ENCODE measurements at places on chromosomes 7 and 10.

DNA sequence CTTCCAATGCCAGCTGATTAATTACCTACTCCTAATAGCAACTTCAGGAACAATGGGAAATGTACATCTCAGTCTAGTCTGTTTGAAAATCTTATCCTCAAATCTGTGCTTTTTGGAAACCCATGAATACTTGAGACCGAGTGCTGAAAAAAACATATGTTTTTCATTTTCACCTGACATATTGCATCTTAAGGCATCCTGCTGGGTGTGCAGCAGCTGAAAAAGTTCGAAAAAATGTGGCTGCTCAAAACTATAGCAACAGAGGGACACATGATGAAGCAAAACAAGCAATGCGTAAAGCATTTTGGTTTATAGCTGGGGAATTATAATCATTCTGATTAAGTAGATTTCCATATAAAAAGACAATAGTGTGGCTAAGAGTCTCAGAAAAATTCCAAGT lies 218.0 kb downstream of the CREB5 start:
- no peak for DNase-seq

GRCh38 chr7:2939193-2939885 lies 95.2 kb upstream of the GNA12 start:
- no peak for DNase-seq

GRCh38 chr10:29131952-29132547 lies 156.8 kb upstream of the LYZL1 start:
- DNase-seq: no peak

- no peak for DNase-seq
Observed at GRCh38 chr7:104850374-104850773, 163.6 kb upstream of the KMT2E start.

- DNase-seq: no peak
Observed at GRCh38 chr7:112414855-112415490, 35.3 kb upstream of the IFRD1 start.

DNA sequence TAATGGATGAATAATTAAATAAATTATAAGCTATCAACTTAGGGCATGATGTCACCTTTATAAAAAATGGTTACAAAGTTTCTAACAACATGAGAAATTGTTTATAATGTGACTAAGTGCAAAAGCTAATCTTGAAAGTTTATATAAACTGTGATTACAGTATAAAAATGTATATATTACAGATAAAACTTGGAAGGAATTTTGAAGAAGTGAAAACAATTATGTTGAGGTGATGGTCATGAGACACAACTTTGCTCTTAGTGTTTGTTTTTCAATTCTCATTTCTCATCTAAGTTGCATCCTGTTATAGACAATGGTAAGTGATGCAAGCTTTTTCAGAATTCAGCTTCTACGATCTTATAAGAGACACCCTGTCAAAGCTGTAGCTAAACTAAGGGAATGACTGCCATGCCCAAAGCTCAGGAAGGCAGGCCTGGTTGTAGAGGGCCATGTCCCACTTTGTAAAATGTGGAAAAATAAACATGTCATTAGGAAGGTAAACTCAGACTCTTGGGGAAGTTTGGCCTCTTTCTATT lies 23.9 kb downstream of the MACC1 start:
- no peak for DNase-seq

DNA sequence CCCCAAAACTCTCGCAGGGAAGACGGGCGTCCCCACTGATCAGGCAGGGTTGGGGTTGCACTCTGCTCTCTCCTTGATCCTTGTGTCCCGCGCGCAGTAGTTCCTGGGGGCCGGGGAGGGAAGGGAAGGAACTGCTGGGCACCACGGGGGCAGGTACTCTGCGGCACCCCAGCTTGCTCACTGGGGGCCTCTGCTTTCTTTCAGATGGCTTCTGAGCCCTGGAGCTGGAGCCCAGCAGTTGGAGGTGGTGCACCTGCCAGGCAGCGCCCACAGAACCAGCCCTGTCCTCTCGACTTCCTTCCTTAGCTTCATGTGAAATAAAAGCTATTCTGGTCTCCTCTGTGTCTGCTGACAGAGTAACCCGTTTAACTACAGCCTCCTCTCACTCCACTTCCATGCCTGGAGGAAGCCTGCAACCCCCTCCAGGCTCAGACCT lies 12.2 kb downstream of the PLAC9 start:
- DNase-seq: peak; percentile 24

- no peak for DNase-seq
Observed at GRCh38 chr10:96612055-96612830, 25.4 kb upstream of the TM9SF3 start.

- DNase-seq: no peak
Observed at GRCh38 chr10:10892290-10892875, 125.3 kb upstream of the CELF2 start.

- no peak for DNase-seq
Observed at GRCh38 chr7:30475580-30475979, 3.0 kb downstream of the NOD1 start.

DNA sequence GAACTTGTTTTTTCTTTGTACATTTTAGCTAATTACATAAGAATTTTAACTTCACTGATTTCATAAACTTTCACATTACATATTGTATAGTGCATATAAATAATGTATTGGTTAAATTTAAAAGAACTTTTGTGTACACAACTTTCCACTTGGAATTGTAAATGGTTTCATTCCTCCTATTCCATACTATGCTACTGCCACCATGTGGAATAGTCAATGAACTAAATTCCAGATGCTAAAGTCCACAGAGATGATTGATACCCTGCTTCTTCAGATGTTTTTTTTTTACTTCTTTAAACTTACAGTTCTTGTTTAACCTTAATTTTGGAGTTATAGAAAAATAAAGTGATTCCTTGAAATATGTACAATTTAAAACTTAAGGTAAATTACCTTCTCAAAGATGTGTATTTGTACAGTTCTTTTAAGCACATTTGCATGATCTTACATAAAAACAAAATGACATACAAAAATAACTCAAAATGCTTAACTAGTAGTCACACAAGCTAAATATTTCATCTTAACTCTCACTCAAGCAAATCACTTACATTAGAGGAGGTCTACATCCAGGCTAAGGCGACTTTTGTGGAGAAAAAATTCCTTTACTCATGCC lies 247.6 kb upstream of the HGF start:
- DNase-seq: no peak

DNA sequence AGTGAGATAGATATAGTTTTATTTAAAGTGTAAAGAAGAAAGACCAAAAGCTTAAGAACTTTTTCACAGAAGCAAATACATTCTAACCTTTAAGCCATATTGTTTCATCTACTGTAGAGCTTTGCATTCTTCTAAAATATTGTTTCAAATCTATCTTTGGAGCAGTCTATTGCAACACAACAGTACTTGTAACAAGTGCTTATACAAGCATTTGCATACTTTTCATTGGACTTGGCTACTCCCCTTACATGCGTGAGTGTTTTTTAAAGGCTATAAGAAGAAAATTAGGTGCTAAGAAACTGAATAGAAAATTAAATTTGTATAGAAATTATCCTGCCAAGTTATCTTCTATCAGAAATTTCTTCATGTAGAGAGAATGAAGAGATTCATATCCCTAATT lies 45.3 kb downstream of the SEMA3E start:
- DNase-seq: no peak

- DNase-seq: no peak
Observed at GRCh38 chr10:43376046-43376635, 4.7 kb downstream of the FXYD4 start.

- DNase-seq: no peak
Observed at GRCh38 chr10:2043379-2043778, 306.1 kb upstream of the ADARB2 start.

DNA sequence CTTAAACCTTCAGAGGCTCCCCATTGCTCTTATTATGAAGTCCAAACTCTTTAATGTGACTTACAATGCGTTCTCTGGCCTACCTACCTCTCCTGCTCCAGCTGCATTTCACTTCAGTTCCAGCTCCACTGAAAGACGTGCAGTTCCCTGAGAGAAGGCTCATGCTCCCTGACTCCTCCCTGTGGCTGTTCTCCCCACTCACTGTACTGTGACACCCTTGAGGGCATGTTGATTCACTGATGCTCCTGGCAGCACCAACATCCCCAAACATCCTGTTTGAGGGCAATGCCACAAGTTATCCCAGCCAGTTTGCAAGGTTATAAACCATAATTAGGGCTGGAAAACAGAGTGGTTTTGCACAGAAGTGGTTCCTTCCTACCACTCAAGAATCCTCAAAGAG lies 111.2 kb downstream of the LSM5 start:
- no peak for DNase-seq

DNA sequence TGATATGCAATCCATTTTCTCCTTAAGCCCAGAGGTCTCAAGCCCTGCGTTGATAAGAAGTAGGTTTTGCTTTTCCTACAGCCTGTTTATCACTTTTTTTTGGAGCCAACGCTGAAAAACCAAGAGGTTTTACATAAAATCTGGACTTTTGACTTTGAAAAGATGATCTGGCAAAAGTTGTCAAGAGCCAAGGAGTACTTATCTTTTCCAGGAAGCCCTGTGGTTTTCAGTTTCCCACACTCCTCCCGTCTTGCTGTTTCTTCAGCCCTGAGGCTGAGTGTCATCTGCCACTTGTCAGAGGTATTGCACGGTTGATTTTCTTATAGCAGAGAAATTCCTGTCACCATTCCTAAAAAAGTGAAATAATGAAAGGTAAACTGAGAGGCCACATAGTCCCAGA lies 108.7 kb downstream of the TYW1 start:
- DNase-seq: no peak

GRCh38 chr10:106436123-106436715 lies 728.3 kb downstream of the SORCS1 start:
- no peak for DNase-seq

DNA sequence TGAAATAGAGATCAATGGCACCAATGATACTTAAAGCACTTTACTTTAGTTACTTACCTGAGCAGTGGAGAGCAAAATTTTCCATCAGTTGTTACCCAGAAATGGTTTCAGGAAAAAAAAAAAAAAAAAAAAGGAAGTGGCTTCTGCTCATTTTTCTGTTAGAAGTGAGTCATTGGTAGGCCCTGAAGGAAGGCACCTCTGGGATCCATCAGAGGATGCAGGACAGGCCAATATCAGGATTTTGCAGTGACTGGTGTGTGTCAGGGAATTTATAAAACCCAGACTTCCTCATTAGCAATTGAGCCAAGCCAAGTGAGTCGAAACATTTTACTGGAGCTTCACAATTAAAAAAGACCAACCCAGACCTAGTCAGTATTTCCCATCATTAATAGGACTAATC lies 2.3 kb upstream of the SMIM30 start:
- DNase-seq: no peak

GRCh38 chr7:141291541-141291940 lies 217.7 kb downstream of the TMEM178B start:
- DNase-seq: no peak

GRCh38 chr7:128948312-128948973 lies 10.7 kb downstream of the IRF5 start:
- no peak for DNase-seq

DNA sequence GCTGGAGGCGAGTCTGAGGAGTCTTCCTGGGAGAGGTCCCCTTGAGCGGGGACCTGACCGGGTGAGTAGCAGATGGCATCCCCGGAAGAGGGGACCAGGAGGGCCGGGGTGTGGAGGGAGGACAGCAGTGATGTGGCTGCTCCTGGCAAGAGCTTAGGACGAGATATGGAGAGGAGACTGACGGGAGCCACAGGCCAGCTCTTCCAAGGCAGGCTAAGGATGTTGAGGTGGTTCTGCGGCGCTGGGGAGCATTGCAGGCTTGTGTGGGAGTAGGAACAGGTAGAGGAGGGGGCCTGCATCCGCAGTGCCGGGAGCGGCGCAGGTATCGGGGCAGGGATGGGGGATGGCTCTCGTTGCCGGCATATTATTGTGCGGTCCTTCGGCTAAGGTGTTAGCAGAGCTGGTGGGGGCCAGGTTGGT lies 76.7 kb upstream of the ANLN start:
- DNase-seq: no peak

DNA sequence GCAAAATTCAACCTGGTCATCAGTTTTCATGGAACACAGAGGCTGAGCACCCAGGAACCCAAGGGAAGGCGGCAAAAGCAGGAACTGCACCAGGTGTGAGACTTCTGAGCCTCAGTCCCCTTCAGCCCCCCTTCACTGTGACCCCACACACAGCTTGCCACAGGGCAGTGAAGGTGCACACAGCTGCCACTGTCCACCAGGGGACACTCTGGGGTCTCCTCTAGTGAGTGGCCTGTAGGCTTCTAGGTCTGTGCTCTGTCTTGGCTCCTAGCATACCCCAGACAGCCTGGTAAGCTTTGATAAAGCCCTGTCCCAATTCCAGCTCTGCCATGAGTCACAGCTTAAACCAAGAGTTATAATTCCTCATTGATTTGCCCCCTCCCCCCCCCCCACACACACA lies 12.1 kb downstream of the KCNH2 start:
- no peak for DNase-seq

DNA sequence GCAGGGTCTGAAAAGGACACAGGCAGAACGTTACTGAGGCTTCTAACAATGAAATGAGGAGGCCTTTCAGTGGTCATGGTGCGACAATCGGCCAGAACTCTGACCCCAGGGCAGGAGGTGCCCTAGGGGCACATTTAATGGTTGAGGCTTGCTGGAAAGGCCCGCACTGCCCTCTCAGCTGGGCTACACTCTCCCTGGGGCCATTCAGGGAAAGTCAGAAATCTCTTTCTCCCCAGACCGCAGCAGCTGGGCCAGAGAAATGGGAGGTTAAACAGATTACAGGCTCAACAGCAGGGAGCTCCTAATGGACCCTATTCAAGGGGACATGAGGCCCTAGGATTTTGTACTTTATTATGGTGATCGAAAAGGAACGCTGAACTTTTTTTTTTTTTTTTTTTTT lies 85.6 kb upstream of the FGFR2 start:
- no peak for DNase-seq

GRCh38 chr10:114367351-114368056 lies 36.8 kb downstream of the AFAP1L2 start:
- DNase-seq: no peak

GRCh38 chr10:36075196-36075595 lies 433.1 kb upstream of the FZD8 start:
- DNase-seq: no peak

GRCh38 chr7:158133515-158134271 lies 453.9 kb downstream of the PTPRN2 start:
- DNase-seq: no peak

- no peak for DNase-seq
Observed at GRCh38 chr10:29767968-29768367, 133.2 kb upstream of the SVIL start.

- no peak for DNase-seq
Observed at GRCh38 chr10:48463318-48464003, 141.4 kb downstream of the ARHGAP22 start.

GRCh38 chr10:97766106-97766810 lies 5.5 kb downstream of the SFRP5 start:
- no peak for DNase-seq

GRCh38 chr10:3452173-3452626 lies 279.6 kb upstream of the PITRM1 start:
- DNase-seq: no peak

- no peak for DNase-seq
Observed at GRCh38 chr7:102843850-102844249, 69.0 kb upstream of the LRRC17 start.

DNA sequence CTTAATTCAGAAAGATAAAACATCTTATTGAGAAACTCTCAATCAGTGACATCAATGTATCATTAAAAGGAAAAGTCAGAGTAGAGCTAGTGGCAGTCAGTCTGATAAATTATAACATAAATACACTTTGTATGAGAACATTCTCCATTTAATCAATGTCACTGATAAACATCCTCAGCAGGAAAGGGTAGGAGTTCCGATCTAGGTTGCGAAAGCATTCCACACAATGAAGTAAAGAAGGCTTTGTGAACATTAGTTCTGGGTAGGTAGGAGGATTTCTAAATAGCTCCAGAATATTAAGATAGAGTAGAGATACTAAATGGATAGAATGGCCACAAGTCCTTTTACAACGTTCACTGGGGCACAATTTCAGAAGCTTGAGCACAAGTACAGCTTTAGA lies 179.7 kb upstream of the MALRD1 start:
- no peak for DNase-seq

GRCh38 chr10:3848005-3848774 lies 63.2 kb upstream of the KLF6 start:
- DNase-seq: no peak

Data from activated naive CD4-positive, alpha-beta T cell (primary cell).